ENCODE measurements at places on chromosomes 4 and X.

DNA sequence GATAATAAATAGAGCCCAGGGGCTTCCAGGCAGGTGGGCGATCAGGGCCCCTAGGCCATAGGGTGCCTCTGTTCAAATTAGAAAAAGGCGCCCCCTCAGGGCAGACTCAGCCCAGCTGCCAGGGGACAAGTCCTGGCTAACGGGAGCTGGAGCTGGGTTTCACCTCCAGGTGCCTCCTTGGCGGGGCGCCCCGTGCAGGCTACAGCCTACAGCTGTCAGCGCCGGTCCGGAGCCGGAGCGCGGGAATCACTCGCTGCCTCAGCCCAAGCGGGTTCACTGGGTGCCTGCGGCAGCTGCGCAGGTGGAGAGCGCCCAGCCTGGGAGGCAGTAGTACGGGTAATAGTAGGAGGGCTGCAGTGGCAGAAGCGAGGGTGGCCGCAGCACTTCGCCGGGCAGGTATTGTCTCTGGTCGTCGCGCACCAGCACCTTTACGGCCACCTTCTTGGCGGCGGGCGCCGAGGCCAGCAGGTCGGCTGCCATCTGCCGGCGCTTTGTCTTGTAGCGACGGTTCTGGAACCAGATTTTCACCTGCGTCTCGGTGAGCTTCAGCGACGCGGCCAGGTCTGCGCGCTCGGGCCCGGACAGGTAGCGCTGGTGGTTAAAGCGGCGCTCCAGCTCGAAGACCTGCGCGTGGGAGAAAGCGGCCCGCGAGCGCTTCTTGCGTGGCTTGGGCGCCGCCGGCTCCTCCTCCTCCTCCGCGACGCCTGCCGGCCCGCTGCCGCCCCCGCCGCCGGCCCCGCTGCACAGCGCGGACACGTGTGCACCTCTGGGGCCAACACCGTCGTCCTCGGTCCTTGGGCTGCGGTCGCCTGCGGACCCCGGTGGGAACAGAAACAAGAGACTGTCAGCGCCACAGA, 2.4 kb downstream of the NKX3-2 start:
- DNase-seq: no peak

GRCh38 chr4:184268584-184269160, 51.0 kb upstream of the ENPP6 start:
- no peak for DNase-seq

GRCh38 chrX:265502-265901, 15.7 kb upstream of the PLCXD1 start:
- DNase-seq: no peak

DNA sequence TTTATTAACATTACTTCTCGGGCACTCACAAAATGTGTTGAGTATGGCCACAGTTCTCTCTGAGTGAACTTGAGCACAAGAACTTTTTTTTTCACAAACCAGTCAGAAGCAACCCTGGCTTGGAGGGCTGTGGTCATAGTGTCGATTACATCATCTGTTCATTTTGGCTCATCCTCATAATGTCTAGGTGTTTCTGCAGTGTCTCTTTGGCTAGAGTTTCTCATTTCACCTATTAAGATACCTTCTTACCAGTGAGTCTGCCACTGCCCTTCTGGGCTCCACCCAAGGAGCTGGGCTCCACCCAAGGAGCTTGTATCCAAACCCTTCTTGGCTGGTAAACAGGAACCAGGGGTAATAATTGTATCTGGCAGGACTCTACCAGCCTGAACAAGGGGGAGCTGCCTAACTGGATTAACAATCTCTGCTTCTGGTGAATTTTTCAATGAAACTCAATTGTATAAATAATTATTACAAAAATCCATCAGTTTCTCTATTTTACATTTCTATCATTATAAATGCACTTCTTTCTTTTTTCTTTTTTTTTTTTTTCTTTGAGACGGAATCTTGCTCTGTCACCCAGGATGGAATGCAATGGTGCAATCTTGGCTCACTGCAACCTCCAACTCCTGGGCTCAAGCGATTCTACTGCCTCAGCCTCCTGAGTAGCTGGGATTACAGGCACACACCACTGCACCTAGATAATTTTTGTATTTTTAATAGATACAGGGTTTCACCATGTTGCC, 667.7 kb upstream of the SLIT2 start:
- no peak for DNase-seq

- DNase-seq: no peak
Measured at GRCh38 chr4:124066595-124066994, 645.9 kb downstream of the ANKRD50 start.

GRCh38 chr4:101284546-101284945, 62.8 kb downstream of the PPP3CA start:
- no peak for DNase-seq

Measured in CD4-positive, alpha-beta T cell (primary cell).